ENCODE measurements at places on chromosomes 5 and 9.
A peak's percentile ranks its signal among the peaks of the same experiment; 100 is the strongest.

DNA sequence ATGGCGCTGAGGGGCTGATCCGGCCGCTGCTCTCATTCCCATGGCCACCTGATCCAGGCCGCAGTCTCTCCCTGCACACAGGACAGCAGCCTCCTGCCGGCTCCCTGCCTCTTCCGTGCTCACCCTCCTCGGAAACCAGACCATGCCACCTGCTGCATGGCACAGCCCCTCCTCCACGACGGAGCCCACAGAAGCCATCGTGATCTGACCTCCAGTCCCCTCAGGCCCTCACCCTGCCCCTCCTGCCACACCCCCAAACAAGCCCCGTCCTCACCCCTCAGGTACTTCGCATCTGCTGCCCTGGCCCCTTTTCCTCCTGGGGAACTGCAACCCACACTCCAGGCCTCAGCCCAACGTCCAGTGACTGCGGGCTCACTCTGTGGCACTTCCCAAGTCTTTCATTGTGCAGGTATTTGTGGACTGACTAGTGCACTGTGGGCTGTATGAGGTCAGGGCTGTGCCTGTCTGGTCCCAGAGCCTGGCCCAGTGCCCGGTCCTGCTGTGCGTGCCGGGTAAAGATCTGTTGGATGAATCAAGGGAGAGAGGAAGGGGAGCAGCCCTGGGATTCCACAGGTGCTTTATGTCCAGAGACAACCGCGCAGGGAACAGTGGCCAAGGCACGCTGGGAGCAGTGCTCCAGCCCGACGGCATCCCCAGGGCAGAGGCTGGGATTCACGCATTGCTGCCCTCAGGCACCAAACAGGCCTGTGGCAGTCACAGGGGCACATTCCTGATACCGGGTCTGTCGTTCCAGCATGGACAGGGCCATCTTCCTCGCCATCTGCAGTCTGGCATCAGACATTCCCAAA, 86.1 kb downstream of the ADAMTS2 start:
- no peak for DNase-seq

DNA sequence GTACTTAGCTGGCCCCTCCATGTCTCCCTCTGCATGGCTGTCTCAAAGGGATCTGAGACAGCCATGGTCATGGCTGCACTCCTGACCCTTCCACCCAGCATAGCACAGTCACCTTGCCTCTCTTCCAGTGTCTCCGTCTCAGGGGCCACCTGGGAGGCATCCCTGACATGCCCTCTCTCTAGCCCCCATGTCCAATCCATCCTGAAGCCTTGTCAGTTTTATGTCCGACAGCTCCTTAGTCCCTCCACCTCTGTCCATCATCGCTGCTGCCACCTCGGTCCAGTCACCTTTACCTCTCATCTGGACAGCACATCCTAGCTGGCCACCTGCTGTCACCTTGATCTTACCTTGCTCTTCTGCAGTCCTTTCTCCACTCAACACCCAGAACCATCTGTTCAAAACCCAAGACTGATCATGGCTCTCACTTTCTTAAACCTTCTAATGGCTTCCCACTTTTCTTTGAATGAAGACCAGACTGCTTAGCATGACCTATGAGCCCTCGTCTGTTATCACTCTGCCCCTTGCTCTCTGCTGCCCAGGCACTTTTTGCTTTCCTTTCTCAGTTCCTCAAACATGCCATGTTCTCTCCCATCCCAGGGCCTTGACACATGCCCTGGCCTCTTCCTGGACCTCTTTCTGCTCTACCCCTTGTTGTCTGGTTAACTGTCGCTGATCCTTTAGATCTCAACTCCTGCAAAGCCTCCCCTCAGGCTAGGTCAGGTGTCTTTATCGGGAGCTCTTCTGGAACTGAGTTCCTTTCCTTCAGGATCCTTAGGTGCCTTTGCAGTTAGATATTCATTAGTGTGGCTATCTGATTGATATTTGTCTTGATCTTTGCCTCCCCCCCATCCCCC, 181.8 kb upstream of the PITX1 start:
- no peak for DNase-seq

GRCh38 chr9:107138261-107138992, 144.7 kb upstream of the RAD23B start:
- no peak for DNase-seq

GRCh38 chr9:109652112-109652511, 127.9 kb upstream of the PALM2AKAP2 start:
- no peak for DNase-seq

DNA sequence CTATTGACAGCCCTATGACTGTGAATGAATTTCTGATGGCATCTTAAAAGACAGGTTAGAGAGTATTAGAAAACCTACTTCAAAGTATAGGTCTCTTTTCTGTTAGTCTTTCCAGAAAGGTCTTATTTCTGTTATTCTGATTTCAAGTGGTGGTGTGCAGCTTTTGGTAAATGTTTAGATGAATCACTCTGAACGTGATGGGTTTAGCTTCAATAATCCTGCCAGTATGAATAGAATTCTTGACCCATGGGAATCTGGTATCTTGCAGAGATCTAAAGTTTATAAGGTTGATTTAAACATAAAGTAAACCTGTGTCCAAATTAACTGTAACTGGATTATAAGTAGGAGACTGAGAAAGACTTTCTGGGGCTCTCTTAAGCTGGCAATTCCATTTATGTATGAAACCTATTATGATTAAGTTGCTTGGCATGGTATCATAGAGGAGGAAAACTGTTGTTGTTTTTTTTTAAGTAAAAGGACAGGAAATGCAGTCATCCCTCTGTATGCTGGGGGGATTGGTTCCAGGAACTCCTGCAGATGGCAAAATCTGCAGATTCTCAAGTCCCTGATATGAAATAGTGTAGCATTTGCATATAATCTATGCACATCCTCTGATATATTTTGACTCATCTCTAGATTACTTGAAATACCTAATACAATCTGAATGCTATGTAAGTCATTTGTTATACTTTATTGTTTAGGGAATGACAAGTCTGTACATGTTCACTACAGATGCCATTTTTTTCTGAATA, 77.0 kb upstream of the ADAMTS19 start:
- no peak for DNase-seq

DNA sequence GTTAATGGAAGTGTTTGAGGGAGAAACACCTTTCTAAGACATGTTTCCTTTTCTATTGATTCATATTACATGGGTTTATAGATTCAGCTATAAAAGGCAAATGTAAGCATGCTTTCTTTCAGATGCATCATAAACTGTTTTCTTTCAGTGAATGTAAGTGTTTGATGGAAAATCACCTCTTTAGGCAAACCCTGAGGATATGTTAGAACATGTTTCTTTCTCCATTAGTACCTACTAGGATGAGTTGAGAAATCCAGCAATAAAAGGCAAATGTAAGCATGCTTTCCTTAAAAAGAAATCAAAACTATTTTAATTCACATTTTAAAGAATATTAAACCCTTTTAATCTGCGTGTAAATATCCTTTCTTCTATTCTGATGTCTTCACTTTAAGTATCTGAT, 31.6 kb downstream of the FNIP1 start:
- DNase-seq = no peak

- DNase-seq = no peak
Measured at GRCh38 chr5:175045820-175046219, 321.4 kb downstream of the MSX2 start.

DNA sequence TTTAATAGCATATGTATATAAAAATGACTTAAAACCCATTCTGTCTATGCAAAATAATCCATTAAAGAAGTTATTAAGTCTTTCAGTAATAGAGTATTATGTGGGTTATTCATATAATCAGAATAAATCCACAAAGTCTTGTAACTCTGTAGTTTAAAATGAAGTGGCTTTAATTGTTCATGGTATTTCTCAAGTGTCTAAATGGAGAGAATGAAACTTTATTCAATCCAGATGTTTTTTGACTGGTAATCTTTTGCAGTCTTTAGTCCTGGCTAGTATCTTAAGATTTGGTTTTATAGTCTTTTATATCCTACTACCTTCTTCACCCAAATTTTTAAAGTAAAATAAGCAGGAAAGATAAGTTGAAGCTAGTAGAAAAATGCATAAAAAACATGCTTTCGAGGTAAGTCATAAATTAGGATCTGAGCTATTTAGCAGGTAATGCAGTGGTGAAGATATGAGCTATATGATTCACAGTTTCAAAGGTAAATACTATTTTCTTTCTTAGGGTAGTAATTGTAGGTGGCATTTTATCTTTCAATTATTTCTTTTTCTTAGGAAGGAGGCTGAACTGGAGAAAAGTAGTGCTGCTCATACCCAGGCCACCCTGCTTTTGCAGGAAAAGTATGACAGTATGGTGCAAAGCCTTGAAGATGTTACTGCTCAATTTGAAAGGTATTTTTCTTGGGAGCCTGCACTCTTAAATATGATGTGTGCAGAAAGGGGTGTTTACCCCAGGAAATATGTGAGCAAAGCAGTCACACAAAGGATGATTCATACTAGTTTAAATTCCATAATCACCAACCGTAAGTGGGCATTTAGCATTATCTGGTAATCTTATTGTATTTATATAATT, 17.9 kb downstream of the HMMR start:
- no peak for DNase-seq

GRCh38 chr5:78472469-78473106, 112.2 kb downstream of the SCAMP1 start:
- DNase-seq = no peak

DNA sequence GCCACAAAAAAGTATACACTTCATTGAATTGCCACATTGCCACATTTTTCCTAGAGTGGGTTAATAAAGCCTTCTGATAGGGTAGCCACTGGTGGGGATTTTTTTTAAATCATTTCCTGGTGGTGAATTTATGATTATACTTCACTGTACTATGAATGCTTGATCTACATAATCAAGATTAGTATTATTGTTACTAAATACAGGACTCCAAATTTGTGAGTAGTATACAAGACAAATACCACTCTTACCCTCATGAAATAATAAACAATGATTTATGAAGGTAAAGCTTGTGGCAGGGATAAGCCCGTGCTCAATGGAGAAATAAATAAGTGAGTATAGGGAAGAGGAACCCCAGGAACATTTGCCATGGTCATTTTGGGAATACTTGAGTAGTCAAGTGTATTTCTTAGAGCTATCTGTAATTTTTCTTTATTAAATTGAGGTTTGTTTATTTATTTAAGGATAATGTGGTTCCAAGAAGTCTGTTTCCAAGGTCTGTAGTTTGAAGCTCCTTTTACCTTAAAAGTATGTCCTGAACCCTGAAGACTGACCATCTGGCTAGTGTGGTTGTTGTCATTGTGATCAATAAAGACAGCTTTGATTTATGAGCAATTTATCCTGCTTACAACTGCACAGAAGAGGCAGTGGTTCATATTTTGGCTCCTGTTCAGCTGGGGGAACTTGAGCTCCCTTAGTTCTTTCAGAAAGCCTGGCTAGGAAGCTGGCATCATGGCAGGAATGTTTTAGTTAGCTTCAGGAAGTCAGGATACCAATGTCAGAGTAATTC, 118.6 kb downstream of the ZSWIM6 start:
- DNase-seq = no peak

DNA sequence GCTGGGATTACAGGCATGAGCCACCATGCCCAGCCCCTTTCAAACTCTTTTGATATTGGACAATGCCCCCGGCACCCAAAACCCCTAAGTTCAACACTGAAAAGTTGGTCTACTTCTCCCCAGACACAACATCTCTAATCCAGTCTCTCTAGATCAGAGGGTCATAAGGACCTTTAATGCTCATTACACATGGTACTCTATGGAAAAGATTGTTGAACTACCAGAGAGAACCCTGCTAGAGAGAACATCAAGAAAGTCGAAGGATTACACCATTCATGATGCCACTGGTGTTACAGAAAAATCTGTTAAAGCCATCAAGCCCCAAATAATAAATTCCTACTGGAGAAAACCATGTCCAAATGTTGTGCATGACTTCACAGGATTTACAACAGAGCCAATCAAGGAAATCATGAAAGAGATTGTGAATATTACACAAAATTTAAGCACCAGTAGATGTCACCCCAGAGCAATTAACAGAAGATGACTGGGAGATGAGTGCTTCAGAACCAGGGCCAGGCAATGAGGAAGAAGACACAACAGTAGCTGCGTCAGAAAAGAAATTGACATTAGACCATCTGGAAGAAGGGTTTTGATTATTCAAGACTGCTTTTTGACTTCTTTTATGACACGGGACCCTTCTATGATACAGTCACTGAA, 28.3 kb upstream of the NIPAL4 start:
- peak; percentile 81 for DNase-seq

GRCh38 chr5:53873235-53873634, 312.8 kb downstream of the NDUFS4 start:
- no peak for DNase-seq

DNA sequence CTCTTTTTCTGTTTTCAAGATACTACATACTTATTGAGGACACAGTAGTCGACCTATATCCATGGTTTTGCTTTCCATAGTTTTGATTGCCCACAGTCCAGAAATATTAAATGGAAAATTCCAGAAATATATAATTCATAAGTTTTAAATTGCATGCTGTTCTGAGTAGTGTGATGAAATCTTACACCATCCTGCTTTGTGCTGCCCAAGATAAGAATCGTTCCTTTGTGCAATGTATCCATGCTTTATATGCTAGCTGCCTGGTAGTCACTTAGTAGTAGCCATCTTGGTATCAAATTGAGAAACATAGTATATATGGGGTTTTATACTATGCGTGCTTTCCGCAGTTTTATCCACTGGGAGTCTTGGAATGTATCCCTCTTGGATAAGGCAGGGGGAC, 59.0 kb downstream of the CWC27 start:
- no peak for DNase-seq

DNA sequence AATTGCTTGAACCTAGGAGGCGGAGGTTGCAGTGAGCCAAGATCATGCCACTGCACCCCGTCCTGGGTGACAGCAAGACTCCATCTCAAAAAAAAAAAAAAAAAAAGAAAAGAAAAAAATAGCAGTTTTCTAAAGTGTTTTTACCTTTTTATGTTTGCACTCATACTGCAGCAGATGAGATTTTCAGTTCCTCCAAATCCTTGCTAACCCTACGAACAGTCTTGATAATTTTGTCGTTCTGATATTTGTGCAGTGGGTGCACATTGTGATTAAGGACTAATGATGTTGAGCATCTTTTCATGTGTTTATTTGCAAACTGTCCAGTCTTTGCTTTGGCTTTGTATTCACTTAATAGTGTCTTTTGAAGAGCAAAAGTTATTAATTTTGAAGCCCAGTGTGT, 42.9 kb downstream of the ZCCHC7 start:
- no peak for DNase-seq

- DNase-seq = no peak
Measured at GRCh38 chr5:158175934-158176481, 317.1 kb upstream of the CLINT1 start.

DNA sequence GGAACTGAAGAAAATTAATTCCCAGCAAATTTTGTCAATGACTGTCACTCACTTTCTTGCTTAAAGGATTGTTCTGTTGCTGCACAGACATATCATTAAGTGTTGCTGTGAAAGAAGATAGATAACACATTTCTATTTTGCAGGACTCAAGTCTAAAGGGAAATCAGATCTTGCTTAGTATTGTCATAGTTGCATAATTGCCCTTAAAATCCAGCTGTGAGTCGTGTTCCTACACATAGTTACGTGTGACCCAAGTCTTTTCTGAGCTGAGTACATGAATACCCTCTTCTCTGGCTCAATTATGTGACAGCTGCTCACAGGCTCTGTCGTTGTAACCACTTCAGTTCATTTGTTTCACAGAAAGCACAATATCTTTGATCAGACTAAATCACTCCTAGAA, 390.8 kb downstream of the DTWD2 start:
- DNase-seq = no peak

Measured in putamen (tissue), 1 donor.